NCI-H510A (cell line): ENCODE measurements at places on chromosomes 4 and X.

GRCh38 chr4:8864912-8865680 is 6.5 kb downstream of the HMX1 start:
- no peak for DNase-seq

DNA sequence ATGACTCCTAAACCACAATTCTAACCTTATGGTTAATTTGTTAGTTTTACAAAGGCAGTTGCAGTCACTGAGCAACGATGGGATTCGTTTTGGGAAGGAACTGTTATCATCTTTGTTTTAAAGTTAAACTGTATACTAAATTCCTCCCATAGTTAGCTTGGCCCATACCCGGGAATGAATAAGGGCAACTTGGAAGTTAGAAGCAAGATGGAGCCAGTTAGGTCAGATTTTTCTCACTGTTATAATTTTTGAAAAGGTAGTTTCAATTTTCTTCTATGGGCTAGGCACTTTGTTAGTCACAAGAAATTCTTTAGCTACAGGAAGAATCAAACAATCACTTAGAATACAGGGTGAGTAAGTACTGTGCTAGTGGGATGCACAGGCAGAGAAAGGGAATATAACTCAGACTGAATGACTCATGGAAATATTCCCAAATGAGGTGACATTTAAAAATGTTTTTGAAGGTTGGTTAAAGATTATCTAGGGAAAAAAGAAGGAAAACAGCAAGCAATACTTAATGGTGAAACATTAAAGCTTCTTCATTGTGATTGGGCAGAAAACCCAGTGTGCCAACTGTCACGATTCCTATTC is 153.6 kb downstream of the MAGEB17 start:
- no peak for DNase-seq

GRCh38 chrX:74449937-74450330 is 28.6 kb downstream of the SLC16A2 start:
- DNase-seq, result no peak

DNA sequence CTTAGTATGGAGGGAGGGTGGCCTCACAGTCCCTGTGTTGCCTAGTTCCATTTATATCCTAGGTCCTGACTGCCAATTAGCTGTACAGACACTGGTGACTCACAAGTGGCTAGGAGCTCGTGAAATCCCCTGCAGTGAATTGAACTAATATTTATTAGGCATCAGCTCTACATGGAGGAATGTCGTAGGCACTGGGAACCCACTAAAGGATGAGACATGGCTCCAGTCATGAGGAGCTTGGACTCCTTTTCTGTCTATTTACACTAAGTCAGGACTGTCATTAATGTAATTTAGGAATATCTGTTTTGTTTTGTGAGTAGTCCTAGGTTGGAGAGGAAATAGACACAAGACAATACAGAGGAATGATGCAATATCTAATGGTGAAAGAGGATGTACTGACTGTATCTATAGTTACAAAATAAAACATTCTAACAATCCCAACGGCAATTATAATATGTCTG is 67.7 kb downstream of the MID1IP1 start:
- no peak for DNase-seq

DNA sequence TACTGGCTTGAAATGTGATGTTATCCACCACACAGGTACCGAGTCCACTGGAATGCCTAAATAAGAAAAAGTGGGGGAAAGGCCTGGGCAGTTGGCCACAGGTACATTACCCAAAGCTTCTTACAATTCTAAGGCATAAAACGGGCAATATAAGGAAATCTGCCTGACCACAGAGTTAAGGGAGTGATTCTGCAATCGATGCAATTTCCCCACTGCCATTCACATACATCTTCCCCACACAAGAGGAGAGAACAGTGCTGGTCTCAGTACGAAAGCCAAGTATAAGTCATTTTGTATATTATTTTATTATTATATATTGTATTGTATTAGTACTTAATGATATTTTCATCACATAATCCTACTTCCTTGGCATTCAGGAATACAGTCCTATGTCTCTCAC is 30.6 kb downstream of the RFC1 start:
- DNase-seq, result no peak

DNA sequence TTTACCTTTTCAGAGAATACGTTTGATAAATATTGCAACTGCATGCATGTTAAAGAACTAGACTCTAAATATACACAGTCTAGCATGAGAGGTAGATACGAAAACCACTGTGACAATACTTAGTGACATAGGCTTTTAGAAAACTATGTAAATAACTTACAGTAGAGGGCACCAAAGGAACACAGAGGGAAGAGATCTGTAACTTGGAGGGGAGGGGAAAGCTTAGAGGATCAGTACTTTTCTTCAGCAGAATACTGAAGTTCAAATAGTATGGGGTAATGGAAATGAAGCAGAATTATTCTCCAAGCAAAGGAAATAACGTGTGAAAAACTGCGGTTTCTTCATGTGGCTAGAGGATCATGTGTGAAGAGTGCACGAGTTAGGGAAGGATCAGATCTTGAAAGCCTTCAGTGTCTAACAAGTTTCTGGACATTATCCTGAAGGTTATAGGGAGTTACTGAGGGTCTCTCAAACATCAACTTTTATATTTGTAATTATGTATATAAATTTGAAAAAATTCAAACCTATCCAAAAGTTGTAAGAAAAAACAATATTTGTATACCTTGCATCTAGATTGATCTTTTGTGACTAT is 264.3 kb downstream of the NPFFR2 start:
- DNase-seq, result peak; percentile 9

- DNase-seq, result no peak
These were observed 27.5 kb downstream of the YY2 start for GRCh38 chrX:21883258-21883657.

DNA sequence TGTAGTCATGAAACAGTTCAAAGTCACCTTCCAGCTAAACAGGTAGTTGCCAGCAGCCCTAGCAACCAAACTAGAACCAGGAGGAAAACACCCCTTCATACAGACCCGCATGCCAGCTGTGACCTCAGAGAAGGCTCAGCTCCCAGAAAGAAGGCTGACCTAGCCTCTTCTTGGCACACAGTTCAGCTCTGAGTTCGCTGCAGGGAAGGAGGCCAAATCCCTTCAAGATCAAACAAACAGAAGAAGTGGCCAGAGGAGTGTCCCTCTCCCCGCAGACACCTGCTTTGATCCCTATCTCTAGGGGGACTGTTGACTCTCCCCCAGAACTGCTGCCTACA is 56.0 kb downstream of the HADH start:
- DNase-seq, result no peak

- no peak for DNase-seq
These were observed 25.6 kb upstream of the PLS3 start for GRCh38 chrX:115535421-115535820.

DNA sequence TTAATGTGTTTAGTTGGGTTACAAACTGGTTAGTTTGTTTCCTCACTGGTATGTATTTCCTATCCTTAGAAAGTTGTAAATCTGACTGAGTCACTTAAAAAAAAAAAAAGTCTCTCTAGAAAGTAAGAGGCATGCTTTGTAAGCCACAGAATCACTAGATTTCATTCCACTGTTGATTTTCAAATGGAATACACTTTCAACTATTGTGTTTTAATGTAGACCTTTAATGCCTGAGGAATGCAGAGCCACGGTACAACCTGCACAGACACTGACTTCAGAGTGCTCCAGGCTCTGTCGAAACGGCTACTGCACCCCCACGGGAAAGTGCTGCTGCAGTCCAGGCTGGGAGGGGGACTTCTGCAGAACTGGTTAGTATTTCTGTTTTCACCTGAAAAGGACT is 88.6 kb downstream of the HHIP start:
- DNase-seq, result no peak

- no peak for DNase-seq
These were observed 38.0 kb upstream of the COX7B2 start for GRCh38 chr4:46946919-46947536.

DNA sequence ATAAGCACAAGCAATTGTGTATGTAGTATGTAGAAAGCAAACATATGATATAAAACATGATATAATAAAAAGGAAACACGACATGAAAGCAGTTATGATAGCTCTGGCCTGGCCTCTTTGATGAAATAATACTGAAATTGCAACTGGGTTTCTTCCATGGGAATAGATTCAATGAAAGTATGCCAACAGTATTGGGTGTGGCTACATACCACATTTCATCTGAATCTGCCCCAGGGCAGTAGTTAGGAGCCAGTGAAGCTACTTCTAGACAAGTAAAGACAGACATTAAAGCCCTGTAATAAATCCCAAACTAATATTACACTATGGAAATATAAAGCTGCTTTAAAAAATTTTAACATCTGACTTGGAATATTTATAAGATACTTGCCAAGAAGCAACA is 207.3 kb downstream of the FBXW7 start:
- DNase-seq, result no peak

GRCh38 chr4:83489711-83490326 is 4.9 kb upstream of the ABRAXAS1 start:
- no peak for DNase-seq

DNA sequence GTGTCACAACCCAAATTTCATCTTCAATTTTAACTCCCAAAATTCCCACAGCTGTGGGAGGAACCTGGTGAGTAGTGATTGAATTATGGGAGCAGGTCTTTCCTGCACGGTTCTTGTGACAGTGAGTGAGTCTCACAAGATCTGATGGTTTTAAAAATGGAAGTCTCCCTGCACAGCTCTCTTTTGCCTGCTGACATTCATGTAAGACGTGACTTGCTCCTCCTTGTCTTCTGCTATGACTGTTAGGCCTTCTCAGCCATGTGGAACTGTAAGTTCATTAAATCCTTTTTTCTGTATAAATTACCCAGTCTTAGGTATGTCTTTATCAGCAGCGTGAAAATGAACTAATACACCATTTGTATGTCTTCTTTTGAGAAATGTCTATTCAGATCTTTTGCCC is 13.0 kb upstream of the BLTP1 start:
- DNase-seq, result no peak

GRCh38 chrX:72258174-72258573 is 18.9 kb downstream of the RPS4X start:
- no peak for DNase-seq

- DNase-seq, result no peak
These were observed 380.5 kb upstream of the IGFBP7 start for GRCh38 chr4:57490520-57491255.

DNA sequence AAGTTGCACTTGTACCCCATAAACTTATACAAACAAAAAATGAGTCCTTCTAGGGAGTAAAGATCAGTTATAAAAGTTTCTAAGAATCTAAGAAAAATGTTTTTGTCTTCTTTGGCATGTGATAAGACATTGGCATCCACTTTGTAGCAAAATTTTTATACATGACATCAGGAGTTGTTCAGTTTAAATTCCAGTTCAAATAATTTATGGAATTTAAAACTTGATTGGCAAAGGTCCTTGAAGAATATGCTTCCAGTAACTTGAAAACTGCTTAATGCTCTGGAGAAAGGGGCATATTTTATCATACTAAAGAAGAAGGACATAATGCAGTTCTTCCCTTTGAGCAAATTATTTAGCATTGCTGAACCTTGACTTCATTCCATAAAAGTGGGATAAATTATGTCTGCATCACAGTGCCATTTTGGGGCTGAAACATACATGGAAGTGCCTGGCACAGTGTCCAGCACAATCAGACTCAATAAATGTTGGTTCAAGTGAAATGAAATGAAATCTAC is 163.3 kb upstream of the IL15 start:
- DNase-seq, result no peak

GRCh38 chrX:120668357-120668756 is 38.5 kb upstream of the C1GALT1C1 start:
- no peak for DNase-seq

- DNase-seq, result no peak
These were observed 41.6 kb downstream of the NDNF start for GRCh38 chr4:121030711-121031110.

DNA sequence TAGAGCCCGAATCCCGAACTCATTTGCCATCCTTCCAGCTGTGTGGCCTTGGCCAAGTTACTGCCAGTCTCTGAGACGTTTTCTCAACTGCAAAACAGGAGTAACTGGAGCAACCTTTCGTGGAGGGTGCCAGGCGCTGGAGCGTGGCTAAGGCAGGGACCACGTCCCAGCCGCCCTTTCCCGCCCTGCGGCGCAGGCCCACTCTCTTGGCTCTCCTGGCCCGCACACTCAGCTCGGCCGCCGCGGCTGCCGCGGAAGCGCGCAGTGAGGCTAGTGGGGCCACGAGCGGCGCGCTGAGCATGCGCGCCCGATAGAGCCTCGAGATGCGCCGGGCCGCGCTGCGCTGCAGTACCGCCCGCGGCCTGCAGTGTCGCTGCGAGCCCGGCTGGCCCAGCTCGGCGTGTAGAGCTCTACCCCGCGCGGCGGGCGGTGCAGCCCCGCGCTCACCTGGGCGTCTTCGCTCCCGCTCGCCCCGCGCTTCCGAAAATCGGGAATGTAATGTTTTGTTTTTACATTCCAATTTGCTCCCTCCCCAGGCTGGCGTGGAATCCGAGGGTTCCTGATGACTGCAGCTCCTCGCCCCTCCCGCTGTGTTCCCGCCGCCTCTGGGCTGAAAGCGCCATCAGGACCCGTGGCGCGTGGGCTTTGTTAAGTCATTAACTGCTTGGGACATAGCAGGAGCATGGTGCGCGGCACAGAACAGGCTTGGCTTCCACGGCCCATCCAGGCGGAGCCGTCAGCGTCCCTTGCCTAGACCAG is 4.0 kb upstream of the ZNF518B start:
- no peak for DNase-seq

- no peak for DNase-seq
These were observed 537 bp downstream of the RBM10 start for GRCh38 chrX:47145395-47146120.
